Hematopoietic multipotent progenitor cell treated with erythropoietin and hydrocortisone succinate and interleukin-3 and kit ligand, for 15 days (in vitro differentiated cells): ENCODE measurements at places on chromosomes 7 and 10.

GRCh38 chr10:97721871-97722780 is 8.6 kb downstream of the MARVELD1 start:
- DNase-seq, result no peak

GRCh38 chr7:1228545-1229201 is 4.0 kb upstream of the UNCX start:
- no peak for DNase-seq

DNA sequence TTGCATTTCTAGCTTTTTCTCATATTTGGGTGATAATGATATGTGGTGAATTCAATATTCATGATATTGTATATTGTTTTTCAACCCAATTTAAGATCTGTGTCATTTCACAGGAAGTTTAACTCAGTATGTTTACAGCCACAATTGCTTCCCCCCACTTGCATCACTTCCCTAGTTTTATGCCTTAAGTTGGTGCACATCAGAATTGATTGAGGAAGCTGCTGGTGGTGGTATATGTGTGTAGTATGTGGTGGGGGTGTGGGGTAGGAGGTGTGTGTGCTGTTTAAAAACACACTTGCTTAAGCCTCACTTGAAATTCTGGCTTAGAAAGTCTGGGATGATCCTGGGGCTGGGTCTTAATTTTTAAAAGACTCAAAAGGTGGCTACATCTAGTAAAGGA is 245.1 kb upstream of the AOAH start:
- DNase-seq, result no peak

- no peak for DNase-seq
Measured at GRCh38 chr10:100775386-100775785, 30.0 kb downstream of the PAX2 start.

DNA sequence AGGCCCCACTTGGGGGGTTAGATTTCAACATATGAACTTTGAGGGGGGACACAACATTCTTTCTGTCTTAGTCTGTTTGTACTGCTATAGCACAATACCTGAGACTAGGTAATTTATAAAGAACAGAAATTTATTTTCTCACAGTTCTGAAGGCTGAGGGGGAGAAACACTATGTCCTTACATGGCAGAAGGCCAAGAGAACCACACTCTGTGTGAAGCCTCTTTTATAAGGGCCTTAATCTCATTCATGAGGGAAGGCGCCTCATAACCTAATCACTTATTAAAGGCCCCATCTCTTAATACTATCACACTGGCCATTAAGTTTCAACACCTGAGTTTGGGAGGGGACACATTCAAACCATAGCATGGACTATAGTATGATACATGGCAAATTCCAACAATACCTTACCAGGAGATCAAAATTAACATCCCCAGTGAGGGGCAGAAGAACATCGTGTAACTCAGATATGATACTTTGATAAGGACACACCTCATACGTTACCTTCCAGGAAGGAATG is 9.3 kb upstream of the PDLIM1 start:
- DNase-seq, result no peak

DNA sequence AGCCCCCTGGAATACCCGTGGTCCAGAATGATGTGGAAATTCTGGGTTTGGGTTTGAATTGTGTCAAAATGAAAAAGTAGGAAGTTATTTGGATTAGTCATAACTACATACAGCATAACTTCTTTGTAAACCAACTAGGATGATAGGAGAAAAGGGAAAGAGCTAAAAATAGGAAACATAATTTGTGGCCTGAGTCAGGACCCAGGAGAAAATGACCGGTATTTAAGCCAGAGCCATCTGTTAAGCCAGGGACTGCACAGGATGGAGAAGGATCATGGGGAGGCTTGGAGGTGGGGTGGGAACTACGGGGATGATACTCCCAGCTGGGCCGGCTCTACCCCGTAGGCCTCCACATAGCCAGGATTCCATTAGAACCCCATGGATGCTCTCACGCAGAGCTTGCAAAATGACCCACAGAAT is 98.6 kb downstream of the MYOF start:
- DNase-seq, result no peak

- DNase-seq, result no peak
Measured at GRCh38 chr7:154696556-154696955, 306.4 kb downstream of the PAXIP1 start.

DNA sequence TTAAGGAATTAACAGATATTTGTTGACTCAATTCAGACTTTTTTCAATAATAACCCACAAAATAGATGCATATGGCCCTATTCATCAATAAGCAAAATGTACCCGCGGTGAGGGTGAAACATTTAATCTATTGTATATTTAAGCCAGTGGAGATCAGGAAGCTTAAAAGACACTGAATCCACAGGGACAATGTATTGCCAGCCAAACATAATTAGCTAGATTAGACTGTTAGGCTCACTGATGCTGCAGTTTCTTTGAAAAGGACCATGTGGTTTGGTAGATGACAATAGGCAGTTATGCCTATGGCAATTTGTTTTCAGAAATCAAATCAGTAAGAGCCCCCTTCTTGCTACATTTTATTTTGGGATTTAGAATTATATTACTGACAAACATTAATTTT is 87.3 kb upstream of the PLXDC2 start:
- no peak for DNase-seq

GRCh38 chr7:145088111-145088745 is 252.4 kb upstream of the TPK1 start:
- no peak for DNase-seq

- DNase-seq, result no peak
Measured at GRCh38 chr10:24958721-24959381, 6.4 kb upstream of the PRTFDC1 start.

- no peak for DNase-seq
Measured at GRCh38 chr10:49418328-49418727, 22.4 kb upstream of the DRGX start.

GRCh38 chr10:21230219-21230618 is 295.3 kb downstream of the SKIDA1 start:
- DNase-seq, result no peak

DNA sequence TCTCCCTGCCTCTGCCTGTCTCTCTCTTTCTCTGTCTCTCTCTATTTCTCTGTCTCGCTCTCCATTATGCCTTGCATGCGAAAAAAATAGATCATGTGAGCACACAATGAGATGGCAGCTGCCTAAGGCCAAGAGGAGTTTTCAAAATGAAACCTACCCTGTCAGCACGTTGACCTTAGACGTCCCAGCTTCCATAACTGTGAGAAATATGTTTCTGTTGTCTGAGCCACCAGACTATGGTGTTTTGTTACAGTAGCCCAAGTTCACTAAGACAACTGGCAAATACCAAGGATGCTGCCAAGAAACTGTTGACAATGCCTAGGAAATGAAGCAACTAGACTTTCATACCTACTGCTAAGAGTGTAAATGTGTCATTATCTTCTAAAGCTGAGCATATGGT is 70.6 kb upstream of the PLXDC2 start:
- DNase-seq, result no peak

GRCh38 chr10:12995425-12995861 is 6.1 kb downstream of the CCDC3 start:
- DNase-seq, result no peak

GRCh38 chr10:101660256-101660655 is 34.7 kb downstream of the FBXW4 start:
- no peak for DNase-seq

GRCh38 chr7:102439963-102440795 is 6.8 kb downstream of the ORAI2 start:
- no peak for DNase-seq

- DNase-seq, result no peak
Measured at GRCh38 chr7:65832281-65832680, 40.6 kb upstream of the VKORC1L1 start.

- no peak for DNase-seq
Measured at GRCh38 chr10:118977022-118977599, 52.4 kb upstream of the NANOS1 start.

GRCh38 chr7:147182874-147183273 is 1066.3 kb downstream of the CNTNAP2 start:
- DNase-seq, result no peak

- no peak for DNase-seq
Measured at GRCh38 chr7:42236976-42237810, at the start of gene GLI3. Gene GLI3, minus strand, starts transcription at chr7:42237209. Its CDS starts 13,956 bp downstream, at chr7:42223253.

DNA sequence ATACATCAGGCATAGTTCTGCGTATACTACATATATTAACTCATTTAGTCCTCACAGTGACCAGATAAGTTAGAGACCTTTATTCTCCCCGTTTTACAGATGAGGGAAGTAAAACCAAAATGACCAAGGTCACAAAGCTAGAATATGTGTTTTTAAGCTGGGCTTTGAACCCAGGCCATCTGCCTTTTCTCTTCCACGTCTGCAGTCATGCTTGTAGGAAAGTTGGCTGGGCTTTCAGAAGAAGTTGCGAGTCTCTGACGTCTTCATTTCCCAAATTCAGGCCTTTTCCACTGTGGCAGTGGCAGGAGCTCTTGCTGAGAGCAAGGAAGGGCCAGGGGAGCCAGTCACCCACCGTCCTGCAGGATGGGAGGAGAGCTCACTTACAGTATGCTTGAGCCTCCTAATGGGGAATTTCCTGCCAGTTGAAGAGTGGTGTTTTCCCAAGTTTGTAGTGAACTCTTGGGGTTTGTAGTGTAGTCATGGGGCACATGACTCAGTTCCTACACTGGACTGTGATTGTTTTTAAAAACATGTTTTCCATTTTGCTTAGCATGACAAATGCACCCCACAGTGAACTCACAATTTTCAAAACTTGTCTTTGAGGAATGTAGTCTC is 34.2 kb downstream of the CYP17A1 start:
- no peak for DNase-seq

- DNase-seq, result no peak
Measured at GRCh38 chr10:116831790-116832189, 17.5 kb upstream of the ENO4 start.

DNA sequence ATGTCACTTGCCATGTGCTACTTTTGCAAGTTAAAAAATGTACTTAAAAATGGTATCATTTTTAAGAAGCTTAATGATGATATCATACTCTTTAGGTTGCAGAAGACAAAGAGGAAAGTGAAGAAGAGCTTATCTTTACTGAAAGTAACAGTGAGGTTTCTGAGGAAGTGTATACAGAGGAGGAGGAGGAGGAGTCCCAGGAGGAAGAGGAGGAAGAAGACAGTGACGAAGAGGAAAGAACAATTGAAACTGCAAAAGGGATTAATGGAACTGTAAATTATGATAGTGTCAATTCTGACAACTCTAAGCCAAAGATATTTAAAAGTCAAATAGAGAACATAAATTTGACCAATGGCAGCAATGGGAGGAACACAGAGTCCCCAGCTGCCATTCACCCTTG is 6.1 kb downstream of the LMOD2 start:
- no peak for DNase-seq

GRCh38 chr7:47218378-47219176 is 363.3 kb downstream of the TNS3 start:
- DNase-seq, result peak; percentile 22

- DNase-seq, result no peak
Measured at GRCh38 chr10:26983156-26983555, 117.1 kb downstream of the ANKRD26 start.

DNA sequence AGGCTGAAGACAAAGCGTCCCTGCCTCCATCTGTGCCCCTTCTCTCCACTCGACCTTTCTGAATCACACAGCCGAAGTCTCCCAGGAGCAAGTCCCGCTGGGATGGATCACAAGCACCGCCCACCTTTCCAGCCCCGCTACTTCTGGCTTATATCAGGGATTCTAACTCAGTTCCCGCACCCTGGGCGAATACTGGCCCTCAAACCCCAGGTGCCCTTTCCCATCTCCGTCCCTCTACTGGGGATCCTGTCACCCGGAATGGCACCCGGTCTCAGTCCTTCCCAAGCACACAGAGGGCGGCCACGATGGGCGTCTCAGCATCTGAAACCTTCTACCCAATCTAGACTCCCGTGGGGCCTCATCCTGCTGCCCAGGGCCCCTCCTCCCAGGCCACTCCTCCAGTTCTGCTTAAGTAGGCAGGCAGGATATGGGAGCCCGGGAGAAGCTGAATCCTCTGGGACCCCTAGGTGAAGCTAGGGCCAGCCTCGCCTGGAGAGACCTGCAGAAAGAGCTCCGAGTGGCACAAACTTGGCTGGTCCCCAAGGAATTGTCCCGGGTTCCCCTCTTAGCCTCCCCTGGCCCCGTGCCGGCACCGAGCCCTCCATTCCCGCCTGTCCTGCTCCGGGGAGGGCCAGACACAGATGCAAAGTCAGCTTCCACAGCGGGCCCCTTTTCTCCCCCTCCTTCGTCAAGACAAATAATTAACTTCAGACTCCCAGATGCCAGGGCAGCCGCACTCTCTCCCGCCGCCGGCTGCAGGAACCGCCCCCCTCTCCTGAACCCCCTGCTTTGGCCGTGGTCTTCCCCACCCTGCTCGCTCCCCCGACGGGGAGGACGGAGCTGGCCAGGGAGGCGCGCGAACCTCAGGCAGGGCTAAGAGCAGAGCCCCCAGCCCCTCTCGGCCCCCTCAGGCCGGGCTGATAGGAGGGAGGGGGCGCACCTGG is 612 bp downstream of the KCP start:
- DNase-seq, result no peak

GRCh38 chr10:15730341-15730740 is 10.6 kb upstream of the ITGA8 start:
- DNase-seq, result no peak

- no peak for DNase-seq
Measured at GRCh38 chr7:102277901-102278300, 8.8 kb upstream of the SH2B2 start.

DNA sequence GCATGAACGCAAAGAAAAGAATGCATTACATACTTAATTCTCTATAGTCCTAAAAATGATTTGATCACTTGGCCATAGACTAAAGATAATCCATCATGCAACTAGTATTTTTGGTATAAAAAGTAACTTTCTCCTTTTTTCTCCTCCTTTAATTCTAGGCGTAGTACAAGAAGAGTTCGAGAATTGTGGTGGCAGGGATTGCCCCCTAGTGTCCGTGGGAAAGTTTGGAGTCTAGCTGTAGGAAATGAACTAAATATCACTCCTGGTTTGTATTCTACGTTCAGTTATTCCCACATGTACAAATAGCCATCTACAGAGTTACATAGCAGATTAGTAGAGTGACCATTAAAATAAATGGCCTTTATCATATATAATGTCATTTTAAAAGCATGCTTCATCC is 45.5 kb upstream of the HELLS start:
- no peak for DNase-seq

DNA sequence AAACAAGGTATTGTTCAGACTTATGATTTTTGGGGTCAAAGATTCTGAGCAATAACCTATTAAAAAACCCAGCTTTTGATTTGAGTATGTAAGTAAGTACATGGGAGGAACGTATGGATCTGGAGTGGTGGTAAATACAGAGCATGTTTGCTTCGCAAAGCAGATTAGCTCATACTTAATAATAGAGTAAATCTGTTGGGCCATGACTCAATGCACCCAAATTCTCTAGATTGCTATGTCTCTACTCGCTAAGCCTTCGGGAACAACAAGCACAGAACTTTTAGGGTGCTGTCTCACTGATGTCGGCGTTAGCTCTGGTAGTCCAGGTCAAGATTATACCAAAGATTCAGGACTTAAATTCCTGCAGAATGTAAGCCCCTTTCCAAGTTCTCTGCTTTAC is 807 bp upstream of the MINPP1 start:
- DNase-seq, result peak; percentile 54
